ENCODE measurements at places on chromosomes 1 and 21. TPM values are rescaled to one million over a fixed set of nuclear protein-coding genes. Genes with fewer than 3 reads are reported as not detected.

- DNase-seq, result no peak
These were observed 185.1 kb downstream of the TM2D1 start for GRCh38 chr1:61539720-61540462.

DNA sequence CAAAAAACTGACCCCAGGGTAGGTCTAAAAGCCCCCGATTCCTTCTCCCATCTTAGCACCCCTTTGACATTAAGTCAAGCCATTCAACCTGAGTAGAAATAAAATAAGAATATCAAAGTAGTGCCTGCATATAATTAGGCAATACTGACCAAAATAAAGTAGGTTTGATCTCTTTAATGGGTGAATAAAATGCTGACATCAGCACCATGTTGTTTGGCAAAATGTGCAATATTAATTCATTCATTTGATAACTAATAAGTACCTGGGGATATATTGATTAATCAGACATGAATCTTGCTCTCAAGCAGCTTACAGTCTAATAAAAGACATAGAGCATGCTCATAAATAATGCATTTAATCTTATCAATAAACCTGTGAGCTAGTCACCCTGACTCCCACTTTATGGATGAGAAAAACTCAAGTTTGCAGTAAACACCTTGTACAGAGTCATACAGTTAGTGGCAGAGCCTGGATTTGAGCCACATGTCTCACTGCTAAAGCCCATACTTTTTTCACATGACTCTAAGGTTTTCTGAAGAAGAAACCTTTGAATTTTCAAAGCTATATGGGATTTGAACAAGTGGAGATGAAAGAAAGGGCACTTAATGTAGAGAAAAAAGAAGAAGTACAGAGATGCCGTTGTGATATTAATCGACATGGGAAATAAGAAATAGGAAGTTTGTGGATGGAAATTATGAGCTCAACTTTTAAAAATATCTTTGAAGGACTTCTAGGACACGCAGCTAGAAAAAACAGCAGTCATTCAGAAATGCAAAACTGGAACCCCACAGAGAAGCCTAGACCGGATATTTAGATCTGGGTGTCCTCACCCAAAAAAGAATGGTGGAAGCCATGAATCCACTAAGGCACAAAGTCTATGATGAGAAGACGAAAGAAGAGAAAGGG lies 183.9 kb downstream of the TOMM20 start:
- no peak for DNase-seq

DNA sequence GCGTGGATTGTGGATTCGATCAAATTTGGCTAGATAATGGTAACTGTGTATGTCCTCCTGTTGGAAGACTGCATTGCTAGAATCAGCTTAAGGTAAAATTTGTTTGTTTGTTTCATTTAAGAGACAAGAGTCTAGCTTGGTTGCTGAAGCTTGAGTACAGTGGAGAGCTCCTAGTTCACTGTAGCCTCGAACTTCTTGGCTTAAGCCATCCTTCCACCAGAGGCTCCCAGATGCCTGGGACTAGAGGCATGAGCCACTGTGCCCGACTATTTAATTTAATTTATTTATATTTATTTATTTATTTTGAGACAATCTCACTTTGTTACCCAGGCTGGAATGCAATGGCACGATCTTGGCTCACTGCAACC lies 1.5 kb downstream of the PHACTR4 start:
- no peak for DNase-seq

GRCh38 chr1:164664127-164664526 lies 105.1 kb downstream of the PBX1 start:
- DNase-seq, result no peak

DNA sequence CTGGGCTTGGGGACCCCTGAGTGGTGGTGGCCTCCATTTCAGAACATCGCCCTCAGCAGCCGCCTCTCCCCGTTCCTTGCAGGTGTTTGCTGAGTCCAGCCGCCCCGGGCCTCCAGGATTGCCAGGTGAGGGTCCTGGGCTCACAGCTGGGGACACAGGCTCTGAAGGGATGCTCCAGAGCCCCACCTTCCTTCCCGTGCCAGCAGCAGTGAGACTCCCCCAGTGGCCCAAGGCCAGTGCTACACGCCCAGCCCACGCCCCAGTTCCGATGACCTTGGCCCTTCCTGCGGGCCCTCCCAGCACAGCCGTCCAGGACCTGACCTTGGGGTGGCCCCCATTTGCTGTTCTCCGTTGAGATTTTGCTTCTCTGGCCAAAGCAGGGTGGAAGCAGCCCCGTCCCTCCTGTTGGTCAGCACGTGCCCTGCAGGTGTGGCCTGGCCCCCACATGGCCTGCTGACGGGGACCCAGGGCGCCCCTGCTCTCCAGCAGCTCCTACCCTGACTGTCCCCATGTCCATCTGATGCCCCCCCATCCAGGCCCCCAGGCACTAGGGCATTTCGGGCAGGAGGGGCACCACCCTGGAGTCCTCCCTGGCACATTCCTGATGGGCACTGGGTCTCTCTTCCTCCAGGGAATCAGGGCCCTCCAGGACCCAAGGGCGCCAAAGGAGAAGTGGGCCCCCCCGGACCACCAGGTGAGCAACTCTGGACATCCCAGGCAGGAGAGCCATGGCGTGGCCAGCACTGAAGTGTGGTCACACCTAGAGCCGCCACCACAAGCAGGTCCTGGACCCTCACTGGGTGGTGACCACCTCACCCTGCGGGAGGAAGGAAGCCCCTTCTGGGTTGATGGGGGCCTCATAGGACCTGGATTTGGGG lies 45.0 kb downstream of the SLC19A1 start:
- no peak for DNase-seq

HSD11B1 gene
- total RNA-seq, result 18.7 TPM

GRCh38 chr1:207088701-207089626 lies at the start of gene C4BPB:
C4BPB (plus strand) TSS chr1:207088860; CDS start chr1:207089532, 672 bp downstream.
- DNase-seq, result no peak

DNA sequence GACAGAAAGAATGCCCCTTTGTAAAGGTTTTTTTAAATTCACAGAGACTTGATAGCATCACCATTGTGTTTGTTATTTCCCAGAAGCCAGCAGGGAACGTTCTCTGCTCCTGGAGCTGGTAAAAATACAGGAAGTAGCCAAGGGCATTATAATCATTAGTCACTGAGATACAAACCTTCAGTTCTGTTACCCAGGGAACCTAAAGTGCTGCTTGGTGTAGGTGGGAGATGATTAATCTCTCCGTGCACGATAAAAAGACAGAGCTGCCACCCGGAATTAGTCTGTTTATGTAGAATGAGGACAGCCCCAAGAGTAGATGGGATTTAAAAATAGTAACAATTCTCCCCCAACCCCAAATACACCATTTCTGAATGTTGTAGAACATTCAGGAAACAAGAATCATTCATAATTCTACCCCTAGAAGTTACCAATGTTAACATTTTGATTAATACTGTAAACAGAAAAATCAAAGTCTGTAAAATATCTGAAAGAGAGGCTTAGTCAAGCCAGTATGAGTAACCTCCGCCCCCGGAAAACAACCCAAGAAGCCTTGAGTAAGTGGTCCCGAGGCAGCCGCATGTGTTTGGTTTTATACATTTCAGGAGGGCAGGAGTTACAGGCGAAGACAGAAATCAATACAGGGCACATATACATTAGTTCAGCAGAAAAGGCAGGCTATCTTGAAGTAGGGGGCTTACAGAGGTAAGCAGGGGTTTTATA lies 45.3 kb upstream of the CTBS start:
- no peak for DNase-seq

TTF2 gene
- total RNA-seq, result 7.6 TPM

ELAPOR1 gene
- total RNA-seq, result 0.25 TPM

ELAVL4 gene
- 2.2 TPM for total RNA-seq

PTPRF gene
- 139 TPM for total RNA-seq

GRCh38 chr1:160129046-160129445 lies 13.5 kb downstream of the ATP1A2 start:
- DNase-seq, result no peak

DNA sequence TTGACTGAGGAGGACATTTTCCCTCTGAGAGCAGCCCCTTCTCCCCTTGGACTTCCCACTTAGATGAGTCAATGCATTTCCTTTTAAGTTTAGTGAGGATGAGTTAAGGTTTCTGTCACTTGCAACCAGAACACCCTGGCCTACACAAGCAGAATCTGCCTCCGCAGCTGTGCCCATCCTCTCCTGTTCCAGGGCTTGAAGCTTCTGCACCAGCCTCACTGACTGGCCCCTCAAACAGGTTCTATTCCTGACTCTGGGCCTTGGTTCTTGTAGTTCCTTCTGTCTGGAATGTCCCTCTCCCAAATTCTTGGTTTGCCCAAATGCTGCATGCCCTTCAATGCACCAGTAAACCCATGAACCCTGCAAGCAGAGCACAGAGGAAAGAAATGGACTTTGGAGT lies 394.4 kb downstream of the PTPRU start:
- DNase-seq, result peak; percentile 65

GRCh38 chr1:151047925-151048644 lies 534 bp downstream of the C1orf56 start:
- DNase-seq, result no peak

GRCh38 chr1:184051485-184052193 lies at the start of gene TSEN15:
TSEN15 (plus strand) TSS chr1:184051730; CDS start chr1:184051756, 26 bp downstream.
- DNase-seq, result no peak

DNA sequence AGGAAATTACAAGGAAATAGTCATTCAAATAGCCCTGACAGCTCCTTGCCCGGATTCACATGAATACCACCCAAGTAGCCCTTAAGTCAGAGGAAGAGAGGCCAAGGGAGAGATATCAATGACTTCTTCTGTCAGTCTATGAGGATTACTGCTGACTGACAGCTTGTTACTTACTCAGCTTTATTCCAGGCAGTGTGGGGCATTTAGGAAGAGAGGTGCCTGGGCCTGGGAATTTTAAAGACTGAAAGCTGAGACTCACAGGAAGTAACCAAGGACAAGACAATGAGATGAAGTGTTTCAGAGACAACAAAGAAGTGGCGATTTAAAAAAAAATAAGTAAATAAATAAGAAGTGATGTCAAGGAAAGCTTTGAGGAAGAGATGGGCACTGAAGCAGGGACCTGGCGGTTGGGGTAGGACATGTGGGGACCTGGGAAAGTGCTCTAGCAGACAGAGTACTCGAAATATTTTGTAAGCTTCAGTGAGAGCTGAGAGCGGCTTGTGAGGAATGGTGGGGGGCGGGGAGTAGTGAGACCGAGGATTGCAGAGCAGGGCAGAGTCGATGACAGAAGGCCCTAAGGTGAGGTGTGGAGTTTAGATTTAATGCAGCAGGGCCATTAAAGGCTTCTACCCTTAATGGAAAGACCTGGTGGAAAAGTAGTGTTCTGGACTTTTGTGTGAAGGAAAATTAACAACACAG lies 58.9 kb downstream of the ST3GAL3 start:
- DNase-seq, result no peak

GRCh38 chr21:37077403-37077802 lies 4.3 kb downstream of the TTC3 start:
- DNase-seq, result no peak

LRRC53 gene
- total RNA-seq, result not detected

TMEM61 gene
- 3.4 TPM for total RNA-seq

GRCh38 chr1:222784371-222784770 lies 30.5 kb upstream of the DISP1 start:
- DNase-seq, result no peak

TARS2 gene
- total RNA-seq, result 17.4 TPM

RPE65 gene
- not detected for total RNA-seq

DNA sequence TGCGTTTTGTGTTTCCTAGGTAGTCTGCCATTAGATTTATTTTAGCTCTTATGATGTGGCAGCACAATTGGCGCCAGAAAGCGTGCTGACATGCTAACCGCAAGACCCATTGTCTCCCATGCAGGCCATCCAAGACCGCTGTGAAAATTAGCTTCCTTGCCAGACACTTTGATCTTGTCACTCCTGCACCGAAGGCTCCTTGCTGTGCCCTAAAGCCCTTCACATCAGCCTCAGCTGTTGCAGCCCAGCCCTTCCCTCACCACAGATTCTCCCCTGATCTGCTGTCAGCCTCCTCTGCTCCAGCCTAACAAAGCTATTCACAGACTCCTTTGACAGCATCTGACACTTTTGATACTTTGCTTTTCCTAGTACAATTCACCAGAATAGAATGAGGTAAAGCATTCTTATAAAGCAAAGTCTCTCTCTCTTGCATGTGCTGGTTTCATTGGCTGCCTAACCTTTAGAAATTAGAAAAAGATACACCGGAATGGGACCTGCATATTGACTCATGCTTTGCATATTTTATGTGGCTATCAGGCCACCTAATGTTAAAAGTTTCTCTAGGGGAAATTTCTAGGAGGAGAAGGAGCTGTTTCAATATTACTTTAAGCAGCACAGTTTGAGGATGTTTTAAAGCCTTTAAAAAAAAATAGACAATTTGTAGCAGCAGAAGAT lies 280.3 kb upstream of the FMN2 start:
- no peak for DNase-seq

PGBD5 gene
- 0.98 TPM for total RNA-seq

SPATA46 gene
- not detected for total RNA-seq

- DNase-seq, result no peak
These were observed at the start of gene CACYBP for GRCh38 chr1:174999936-175000696. CACYBP (plus strand) TSS chr1:174999947; CDS start chr1:175000181, 234 bp downstream.

DNA sequence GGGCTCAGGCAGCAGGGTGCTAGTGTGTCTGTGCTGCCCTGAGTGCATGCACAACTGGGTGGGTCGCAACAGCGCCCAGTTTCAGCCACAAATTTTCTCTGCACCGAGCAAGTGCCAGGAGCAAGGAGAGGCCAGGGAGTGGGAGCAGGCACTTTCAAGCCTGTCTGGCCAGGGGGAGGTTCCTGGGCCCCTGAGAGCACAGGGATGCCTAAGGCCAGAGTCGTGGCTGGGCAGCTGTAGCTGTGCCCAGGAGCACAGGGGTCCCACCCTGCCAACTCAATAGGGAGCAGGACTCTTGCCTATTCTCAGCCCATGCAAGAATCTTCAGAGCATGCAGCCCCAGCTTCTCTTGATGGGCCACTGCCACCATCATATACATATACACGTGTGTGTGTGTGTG lies 1577.4 kb downstream of the KCNT2 start:
- DNase-seq, result no peak

- no peak for DNase-seq
These were observed 113.6 kb downstream of the SYT2 start for GRCh38 chr1:202596638-202597037.

ILDR2 gene
- total RNA-seq, result 0.25 TPM

- DNase-seq, result no peak
These were observed 15.4 kb upstream of the ZDHHC18 start for GRCh38 chr1:26811057-26811456.

ZBED6 gene
- total RNA-seq, result 19.9 TPM

GRCh38 chr1:107277022-107277421 lies 136.2 kb downstream of the NTNG1 start:
- DNase-seq, result no peak

DNA sequence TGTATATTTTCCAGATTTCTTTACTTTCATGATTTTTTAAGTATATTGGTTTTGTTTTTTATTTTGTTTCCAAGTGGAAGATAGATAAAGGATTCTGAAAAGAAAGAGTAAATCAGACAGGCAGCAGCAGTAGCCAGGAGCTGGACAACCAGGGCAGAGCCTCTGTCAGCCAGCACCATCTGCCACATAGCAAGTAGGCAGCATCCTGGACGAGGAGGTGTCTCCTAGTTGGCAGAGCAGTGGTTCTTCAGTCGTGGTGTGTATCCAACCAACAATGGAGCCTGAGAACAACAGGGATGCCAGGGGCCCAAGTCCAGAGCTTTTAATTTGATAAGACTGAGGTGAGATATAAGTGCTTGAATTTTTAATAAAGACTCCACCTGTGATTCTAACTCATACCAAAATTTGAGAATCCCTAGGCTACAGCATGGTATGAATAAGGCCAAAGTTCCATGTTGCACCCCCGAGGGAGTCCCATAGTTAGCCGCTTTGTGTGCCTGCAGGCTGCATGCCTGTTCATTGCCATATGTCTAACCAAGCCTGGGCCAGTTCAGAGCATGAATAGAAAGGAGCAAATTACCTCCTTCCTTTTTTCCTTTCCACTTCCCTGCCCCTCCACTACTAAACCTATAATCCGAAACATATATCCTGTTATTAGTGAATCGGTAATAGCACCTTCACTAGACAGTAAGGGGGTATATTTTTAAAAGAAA lies 153.2 kb downstream of the NTNG1 start:
- no peak for DNase-seq

GJC2 gene
- 4.4 TPM for total RNA-seq

Data from vagina (tissue), 2 donors.